ENCODE measurements at places on chromosomes 12 and 14.

GRCh38 chr12:111636209-111636945 is 37.3 kb upstream of the ATXN2 start:
- DNase-seq = no peak

- DNase-seq = no peak
Observed at GRCh38 chr12:15180325-15180724, 40.9 kb downstream of the RERG start.

DNA sequence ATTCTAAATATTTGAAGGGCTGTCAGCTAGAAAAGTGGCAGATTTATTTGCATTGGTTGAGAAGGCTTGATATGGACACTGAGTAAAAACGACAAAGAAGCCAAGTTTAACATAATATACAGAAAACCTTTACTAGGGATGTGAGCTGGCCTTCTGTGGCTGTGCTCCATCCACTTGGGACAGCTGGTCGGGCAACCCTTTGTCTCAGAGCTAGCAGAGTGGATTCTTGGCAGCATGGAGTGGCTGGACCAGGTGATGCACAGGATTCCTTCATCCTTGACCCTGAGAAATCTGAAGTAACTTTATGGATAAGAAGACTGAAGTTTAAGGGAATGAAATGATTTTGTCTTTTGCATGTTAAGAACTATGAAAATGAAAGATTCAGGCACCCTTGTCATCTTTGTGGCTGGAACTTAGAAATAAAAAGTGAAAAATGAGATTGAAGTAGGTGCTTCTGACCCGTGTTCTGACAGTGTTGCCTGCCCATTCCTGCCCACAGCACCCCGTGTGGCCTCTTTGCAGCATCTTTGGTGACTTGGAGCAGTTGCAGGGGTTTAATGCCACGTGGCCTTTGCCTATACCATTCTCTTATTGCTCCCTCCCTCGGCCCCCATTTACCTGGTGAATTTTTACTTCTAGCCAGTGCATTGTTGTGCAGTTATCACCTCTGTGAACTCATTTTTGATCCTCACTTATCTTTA is 32.6 kb downstream of the PELI2 start:
- DNase-seq = no peak

DNA sequence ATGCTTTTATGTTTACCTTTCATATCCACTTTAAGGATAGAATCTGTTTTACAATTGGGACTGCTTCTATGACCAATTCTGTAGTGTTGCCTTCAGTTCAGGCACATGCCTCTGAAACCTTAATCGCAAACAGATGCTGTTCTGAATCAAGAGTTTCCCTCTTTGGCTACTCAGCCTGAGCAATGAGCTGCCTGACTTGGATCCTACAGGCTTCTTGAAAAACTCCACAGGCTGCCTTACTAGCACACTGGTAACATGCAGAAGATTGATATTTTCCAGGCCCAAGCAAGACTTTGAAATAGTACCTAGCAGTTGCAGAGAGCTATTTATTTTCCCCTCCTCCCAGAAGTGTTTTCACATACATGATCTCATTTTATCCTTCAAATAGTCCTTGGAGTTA is 34.8 kb upstream of the PMCH start:
- no peak for DNase-seq

DNA sequence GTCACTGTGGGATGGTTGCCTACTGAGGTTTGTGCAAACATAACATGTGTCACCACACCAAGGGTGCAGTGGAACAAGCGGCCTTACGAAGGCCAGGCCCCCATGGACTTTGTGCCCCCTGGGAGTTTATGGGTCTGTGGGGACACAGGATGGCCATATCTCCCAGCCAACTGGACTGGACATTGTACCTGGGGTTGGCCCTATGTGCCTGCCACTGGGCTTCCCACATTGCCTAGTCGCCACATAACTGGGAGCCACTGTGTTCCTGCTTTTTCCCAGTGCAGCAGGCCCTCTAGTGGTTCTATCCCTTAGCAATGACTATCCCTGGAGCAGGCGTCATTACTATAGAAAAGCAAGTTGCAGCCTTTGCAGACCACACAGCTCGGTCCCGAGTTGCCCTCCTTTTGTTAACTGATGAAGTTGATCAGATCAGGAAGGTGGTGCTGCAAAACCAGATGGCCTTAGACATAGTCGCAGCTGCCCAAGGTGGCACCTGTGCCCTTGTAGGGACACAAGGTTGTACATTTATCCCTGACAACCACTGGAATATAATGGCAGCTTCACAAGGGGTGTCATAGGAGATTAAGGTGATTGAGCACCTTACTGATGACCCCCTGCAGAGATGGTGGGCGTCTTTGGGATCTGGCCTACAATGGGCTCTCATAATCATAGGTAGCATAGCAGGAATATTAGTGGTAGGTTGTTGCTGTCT is 15.2 kb upstream of the RNASE12 start:
- no peak for DNase-seq

- no peak for DNase-seq
Observed at GRCh38 chr12:29617407-29617803, 119.9 kb upstream of the OVCH1 start.

GRCh38 chr12:120109570-120110267 is 6.8 kb downstream of the RAB35 start:
- DNase-seq = no peak

DNA sequence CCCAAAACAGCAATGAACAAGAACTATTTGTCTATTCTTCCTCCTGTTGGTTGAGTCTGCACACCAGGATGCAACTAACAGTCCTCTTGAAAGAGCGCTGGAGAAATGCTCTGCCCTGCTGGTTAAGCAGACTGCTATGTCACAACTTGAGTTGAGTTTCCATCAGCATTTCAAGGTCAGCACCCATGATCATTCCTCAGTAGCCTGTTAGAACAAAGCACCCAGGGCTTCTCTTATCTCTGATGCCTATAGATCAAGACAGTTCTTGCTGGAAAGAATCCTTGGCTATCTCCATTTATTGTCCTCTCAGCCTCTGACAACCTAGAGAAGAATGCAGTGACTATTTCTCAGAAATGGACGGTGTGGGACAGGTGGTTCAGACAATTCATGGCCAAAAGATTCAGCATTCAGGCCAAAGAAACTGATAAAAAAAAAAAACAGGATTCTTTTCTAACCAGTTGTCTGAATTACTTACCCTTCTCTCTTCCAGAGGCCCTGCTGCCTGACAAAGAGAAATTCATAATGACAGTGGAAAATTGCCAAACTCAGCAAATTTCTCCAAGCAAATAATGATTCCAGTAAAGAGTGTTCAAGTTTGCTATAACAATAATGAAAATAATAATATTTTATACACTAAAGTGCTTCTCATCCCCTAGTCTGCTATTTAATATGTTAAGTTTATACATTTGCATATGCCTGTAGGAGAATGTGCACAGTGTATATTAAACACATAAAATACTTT is 306.7 kb downstream of the EMP1 start:
- no peak for DNase-seq

DNA sequence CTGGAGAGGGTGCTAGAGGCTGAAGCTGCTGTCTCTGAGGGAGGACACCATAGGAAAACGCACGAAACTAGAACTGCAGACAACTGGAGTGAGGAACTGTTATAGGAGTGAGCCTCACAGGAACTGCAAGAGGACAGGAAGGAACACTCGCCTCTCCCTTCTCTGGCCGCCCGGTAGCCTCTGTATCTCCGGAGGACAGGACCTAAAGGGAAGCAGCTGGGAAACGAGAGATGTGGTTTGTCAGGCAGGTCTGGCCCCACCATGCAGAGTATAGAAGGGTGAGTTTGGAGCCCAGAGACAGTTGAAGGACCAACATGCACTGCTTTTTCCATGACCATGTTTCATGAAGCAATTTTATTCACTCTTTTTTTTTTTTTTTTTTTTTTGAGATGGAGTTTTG is 127.3 kb downstream of the EFCAB11 start:
- no peak for DNase-seq

GRCh38 chr14:90272523-90272922 is 16.2 kb downstream of the PSMC1 start:
- DNase-seq = no peak

- DNase-seq = no peak
Observed at GRCh38 chr12:47102845-47103651, 23.3 kb upstream of the AMIGO2 start.

GRCh38 chr14:87526731-87527130 is 466.3 kb downstream of the GALC start:
- DNase-seq = no peak

- DNase-seq = no peak
Observed at GRCh38 chr14:103770902-103771301, 55.3 kb downstream of the ZFYVE21 start.

DNA sequence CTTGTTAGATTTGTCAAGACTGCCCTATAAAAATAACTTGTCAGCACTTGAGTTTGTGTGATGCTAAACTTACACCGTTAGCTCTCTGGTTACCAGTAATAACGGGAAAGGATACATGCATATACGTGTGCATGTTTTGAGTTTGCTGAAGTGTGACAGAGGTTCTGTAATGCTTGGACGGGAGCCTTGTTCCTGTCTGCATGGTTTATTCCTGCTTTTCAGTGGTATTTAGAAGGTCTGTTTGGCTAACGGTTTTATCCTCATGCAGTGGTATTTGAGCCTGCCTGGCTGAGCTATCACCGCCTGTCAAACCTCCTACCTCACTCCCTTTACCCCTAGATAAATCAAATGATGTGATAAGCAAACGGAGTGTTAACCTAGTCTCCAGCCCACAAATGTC is 305.6 kb downstream of the GALC start:
- no peak for DNase-seq

DNA sequence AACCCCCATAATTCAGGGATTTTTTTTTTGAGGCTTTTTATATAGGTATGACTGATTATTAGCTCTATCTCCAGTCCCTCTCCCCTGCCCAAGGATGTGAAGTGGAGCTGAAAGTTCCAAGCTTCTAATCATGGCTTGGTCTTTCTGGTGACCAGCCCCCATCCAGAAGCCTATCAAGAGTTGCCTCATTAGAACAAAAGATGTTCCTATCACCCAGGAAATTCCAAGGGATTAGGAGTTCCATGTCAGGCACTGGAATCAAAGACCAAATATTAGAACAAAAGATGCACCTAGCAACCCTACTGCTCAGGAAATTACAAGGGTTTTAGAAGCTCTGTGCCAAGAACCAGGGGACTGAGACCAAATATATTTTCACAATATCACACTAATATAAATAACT is 29.9 kb downstream of the LRP6 start:
- DNase-seq = no peak

DNA sequence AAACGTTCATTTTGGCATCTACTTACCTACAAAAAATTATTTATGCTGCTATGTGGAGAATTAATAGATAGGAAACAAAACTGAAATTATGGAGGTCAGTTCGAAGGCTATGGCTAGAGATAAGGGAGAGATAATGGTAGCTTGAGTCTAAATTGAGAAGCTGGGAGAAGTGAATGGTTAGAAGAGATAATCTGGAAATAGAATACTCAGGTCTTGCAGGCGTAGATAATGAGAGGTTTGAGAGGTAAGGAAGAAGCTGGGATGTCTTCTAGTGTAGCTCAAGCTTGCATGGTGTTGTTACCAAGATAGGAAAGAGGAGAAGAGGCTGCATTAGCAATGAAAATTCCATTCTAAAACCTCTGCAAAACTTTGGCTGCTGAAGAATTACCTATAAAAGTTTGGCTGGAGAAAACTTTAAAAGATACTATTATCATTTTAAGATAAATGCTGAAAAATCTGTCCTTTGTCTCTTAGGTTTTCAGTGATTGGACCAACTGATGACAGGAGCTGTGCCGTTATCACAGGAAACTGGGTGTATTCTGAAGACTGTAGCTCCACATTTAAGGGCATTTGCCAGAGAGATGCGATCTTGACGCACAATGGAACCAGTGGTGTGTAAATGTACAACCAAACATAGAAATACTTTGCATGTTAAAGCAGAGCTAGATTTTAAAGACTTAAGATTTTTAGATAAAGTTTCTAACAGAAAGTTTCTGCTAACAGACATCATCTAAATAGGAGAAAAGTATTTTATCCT is 14.1 kb downstream of the KLRF2 start:
- DNase-seq = no peak

DNA sequence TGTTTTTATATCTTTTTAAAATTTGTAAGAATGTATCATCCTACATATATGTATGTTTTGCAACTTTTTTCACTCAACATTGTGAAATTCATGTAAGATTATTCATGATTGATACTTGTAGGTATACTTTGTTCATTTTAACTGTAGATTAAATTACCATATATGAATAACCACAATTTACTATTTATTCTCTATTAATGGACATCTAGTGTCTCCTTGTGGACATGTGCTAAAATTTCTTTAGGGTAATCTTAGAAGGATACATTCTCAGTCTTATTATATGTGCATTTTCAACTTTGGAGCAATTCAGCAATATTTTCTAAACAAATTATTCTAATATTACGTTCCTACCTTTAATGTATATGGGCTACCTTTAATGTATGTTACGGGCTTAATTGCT is 192.4 kb downstream of the FUT8 start:
- no peak for DNase-seq

DNA sequence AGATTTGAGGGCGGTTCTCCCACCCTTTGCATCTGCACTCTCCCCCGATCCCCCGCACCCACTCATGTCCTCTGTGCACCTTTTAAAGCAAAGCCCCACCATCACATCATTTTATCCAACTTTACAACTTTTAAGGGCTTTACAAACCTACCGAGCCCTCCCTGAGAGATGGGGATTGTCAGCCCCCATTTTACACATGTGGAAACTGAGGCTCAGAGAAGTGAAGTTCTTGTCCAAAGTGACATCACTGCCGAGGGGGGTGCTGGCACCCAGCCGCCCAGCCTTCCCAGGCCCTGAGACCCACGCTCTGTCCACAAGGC is 334.2 kb downstream of the MED13L start:
- DNase-seq = no peak

DNA sequence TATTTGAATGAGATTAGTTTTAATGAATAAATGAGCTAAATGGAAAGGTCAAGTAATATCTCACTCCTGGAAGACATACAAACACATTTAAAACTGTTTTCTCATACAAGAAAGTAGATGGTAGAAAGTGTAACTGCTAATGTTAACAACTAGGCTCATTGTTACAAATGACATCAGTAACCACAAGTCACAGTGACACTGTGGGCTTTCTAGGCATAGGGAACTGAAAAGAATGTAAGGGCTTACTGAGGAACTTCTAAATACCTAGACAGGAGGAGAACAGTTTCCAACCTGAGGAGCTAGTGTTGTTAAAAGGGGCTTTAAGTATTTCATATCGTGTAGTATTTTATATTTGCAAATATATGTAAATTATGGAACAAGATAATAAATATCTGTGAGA is 17.5 kb upstream of the ERGIC2 start:
- DNase-seq = no peak

- DNase-seq = no peak
Observed at GRCh38 chr14:100881211-100882025, 22.1 kb downstream of the RTL1 start.
